GM12878 (cell line): ENCODE measurements at places on chromosomes 5 and 9. TPM values are rescaled to one million over a fixed set of nuclear protein-coding genes. Genes with fewer than 3 reads are reported as not detected.

CLIC3 gene
- 0.27 TPM in 1 of 2 replicates, not detected in the other for polyA plus RNA-seq

CARTPT gene
- polyA plus RNA-seq: not detected in 2 replicates

FOXD4L3 gene
- polyA plus RNA-seq: not detected in 2 replicates

DNA sequence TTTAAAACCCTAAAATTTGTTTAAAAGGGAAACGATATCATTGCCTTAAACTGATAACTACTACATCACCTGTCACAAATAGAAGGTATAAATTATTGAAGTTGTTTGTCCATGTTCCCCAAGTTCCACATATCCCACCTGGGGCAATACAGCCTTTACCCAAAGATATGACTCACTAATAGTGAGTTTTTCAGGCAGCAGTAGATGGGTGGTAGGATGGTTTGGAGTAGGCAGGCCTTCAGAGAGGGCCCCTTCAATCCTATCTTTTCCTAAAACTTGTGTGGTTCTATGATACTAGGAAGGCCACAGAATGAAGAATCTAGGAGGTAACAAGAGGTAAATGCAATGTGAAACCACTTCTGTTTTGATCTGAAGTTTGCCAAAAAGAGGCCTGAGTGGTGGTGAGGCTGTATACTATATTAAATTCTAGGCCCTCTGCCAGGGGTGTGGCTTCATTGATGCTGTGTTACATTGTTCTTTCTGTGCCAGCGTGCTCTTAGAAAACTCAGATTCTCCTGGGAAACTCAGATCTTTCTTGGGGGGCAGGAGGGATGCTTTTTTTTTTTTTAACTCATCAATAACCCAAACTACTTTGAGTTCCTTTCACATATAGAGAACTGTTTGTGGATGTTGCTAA is 7.2 kb downstream of the CYSTM1 start:
- DNase-seq: no peak

- no peak for DNase-seq
Observed at GRCh38 chr5:39015743-39016586, 58.2 kb downstream of the RICTOR start.

GRCh38 chr9:71479621-71480020 is 288.7 kb downstream of the CEMIP2 start:
- DNase-seq: no peak

DNA sequence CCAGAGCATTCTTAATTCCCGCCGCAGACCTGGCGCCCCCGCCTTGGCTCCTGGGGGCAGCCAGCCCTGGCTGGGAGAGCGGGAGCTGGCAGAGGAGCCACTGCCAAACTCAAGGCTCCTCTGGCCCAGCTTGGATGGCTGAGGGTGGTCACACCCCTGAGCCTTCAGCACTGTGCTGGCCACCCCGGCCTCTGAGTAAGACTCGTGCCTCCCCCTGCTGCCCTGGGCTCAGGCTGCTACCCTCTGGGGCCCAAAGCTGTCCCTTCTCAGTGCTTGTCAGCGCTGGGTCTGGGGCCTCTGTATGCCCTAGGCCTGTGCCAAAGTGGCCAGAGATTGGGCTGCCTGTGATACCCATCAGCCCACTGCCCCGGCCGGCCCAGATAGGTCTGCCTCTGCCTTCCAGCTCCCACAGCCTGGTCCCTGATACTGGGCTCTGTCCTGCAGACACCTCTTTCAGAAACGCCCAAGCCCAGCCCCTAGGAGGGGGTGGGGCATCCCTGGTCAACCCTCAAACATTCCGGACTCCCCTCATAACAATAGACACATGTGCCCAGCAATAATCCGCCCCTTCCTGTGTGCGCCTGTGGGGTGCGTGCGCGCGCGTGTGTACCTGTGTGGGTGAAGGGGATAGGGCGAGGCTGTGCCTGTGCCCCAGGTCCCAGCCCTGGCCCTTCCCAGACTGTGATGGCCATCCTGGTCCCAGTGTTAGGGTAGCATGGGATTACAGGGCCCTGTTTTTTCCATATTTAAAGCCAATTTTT is 4.4 kb upstream of the PRR7 start:
- no peak for DNase-seq

GRCh38 chr9:114080773-114081440 is 2.8 kb upstream of the AMBP start:
- DNase-seq: no peak

DNA sequence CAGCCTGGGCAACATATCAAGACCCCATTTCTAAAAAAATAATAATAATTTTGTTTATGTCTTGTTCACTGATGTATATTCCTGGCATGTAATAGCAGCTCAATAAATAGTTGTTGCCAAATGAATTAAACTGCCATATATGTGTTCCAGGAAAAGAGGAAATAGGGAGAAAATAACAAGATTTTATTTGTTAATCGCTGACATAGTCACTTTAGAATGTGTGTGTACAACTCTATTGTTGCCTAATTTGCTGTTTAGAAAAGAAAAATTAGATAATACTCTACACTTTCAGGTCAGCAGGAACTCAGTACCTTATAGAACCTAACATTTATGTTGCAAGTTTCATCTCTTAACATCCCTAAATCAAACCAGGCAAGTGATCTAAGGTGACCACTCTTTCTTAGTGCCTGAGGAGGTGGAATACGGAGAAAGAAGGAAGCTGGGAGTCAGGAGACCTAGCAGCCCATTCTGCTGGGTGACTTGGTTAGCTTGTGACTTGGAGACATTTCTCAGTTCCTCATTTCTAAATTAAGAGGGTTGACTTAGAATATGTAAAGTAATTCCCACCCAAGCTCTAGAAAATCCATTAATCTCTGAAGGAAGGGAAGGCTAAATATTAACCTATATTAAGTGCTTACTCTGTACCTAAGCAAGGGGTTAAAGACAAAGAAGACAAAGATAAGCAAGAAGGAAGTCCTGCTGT is 110.3 kb upstream of the IQGAP2 start:
- no peak for DNase-seq

GRCh38 chr5:36367524-36367923 is 65.8 kb upstream of the RANBP3L start:
- no peak for DNase-seq

DNA sequence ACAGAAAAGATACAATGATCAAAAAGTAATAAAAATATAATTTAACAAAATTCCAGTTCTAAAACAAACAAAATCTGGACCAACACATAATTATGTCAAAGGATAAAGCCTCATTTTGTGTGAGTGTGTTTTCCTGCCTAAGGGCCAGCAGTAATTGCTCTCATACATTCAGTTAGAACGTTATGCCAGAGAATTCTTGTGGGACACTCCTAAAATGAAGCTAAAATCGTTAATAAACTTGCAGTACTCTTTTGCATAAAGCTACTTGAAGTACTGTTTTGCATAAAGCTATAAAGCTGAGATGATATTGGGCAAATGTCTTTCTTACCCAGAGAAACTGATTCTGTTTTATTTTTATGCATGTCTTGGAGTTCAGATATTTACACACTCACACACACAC is 1072.3 kb downstream of the MAT2B start:
- DNase-seq: no peak
